Nucleus accumbens (tissue), 56 donors: ENCODE measurements at places on chromosomes 11 and 22.

GRCh38 chr11:8273287-8273686 is 9.6 kb upstream of the LMO1 start:
- no peak for DNase-seq

DNA sequence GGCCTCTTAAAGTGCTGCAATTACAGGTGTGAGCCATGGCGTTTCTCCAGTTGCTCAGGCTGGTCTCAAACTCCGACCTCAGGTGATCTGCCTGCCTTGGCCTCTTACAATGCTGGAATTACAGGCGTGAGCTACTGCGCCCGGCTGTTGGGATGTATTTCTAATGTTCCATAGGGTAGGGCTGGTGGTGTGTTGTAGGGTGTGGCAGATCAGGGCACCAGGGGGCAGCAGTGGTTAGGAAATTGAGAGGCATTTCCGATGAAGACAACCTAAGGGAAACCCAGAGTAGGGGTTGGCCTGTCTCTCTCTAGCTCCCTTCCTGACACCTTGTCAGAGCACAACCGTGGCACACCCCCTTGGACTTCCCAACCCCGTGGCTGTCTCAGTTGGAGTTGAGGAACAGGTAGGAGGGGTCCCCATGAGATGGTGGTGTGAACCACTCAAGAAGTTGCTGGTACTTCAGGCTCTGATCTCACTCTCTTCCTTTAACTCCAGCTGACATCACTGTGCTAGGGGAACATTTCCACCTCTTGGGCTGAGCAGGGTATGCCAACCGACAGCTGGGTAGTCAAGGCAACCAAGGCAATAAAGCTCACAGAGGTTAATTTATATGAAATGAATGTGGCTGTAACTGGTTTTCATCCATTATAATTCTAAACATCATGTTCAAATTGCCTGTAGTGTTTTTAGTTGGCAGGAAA is 33.0 kb downstream of the YWHAH start:
- peak; percentile 54 for DNase-seq

- DNase-seq = peak; percentile 78
Observed at GRCh38 chr22:32528984-32529982, 54.7 kb downstream of the FBXO7 start.

GRCh38 chr11:58994171-58994570 is 54.9 kb downstream of the GLYATL1 start:
- DNase-seq = no peak

GRCh38 chr22:33083212-33083611 is 25.0 kb upstream of the SYN3 start:
- no peak for DNase-seq

DNA sequence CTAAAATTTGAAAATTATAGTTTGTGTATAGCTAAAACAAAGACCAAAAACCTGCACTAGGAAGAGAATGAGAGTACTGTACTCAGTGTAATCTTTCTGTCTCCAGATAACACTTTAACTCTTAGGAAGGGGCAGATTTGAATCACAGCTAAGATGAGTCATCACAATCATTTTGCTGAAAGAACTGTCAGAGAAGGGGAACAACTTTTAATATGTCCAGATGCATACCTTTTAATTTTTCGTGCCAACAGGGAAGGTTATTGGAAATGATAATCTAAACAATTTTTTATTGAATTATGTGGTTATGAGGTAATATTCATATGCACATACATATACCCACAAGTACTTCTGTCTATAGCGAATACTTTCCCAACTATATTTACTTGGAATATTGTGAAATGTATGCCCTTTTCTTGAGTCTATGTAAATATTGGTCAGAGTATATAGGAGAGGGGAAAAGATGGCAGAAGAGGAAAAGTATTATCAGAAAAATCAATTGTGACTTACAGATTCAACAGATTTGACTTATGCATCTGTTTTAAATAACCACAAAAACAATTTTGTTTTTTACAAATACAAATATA is 51.1 kb upstream of the MUC15 start:
- no peak for DNase-seq

DNA sequence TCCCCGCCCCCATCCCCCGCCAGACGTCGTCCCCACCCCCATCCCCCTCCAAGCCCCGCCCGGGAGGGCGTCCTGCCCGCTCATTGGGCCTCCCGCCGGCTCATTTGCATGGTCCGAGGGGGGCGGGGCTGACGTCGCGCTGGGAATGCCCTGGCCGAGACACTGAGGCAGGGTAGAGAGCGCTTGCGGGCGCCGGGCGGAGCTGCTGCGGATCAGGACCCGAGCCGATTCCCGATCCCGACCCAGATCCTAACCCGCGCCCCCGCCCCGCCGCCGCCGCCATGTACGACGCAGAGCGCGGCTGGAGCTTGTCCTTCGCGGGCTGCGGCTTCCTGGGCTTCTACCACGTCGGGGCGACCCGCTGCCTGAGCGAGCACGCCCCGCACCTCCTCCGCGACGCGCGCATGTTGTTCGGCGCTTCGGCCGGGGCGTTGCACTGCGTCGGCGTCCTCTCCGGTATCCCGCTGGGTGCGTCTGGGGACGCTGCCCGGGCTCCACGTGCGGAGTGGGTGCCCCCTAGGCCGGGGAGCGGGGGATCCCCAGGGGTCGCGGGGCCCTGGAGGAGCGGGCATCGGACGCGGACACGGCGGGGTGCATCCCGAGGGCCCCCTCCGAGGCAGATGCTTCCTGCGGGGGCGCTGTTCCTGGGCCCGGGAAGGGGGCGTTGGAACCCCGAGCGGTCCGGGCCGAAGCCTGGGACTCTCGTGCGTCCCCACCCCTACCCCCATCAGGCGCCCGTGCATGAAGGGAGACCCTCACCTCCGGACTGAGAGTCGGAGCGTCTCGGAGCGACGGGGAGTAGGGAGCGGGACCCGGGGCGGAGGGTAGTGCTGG is at the start of gene PNPLA3:
PNPLA3 (plus strand) TSS at position 175 of the 834 bp plus-strand sequence; CDS start at position 282, 107 bp downstream.
- DNase-seq = peak; percentile 70

- no peak for DNase-seq
Observed at GRCh38 chr22:18091478-18091877, 13.7 kb downstream of the PEX26 start.

GRCh38 chr11:105158436-105158835 is 18.9 kb upstream of the CARD18 start:
- no peak for DNase-seq
